ENCODE measurements at places on chromosomes 16 and 17. TPM values are rescaled to one million over a fixed set of nuclear protein-coding genes. Genes with fewer than 3 reads are reported as not detected.

The TMED6 gene
- total RNA-seq: 2.6 TPM

DNA sequence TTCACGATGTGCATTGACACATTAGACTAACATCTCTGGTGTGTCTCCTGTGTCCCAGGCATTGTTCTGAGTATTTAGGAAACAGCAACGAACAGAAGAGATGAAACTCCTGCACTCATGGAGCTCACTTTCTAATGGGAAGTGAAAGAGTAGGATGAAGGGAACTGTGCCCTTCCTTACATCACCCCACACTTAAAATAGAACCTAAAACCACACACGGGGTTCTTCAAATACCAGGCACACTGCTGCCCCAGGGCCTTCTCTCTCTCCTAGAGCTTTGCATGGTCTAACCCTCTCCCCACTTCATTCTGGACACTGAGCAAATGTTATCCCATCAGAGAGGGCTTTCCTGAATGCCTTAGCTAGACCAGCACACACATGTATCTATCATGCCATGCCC, 33.7 kb downstream of the TRIM25 start:
- no peak for DNase-seq
- H3K27me3 ChIP-seq: no peaks in the 10 kb centered on the region
- H3K4me3 ChIP-seq: no peak overlapping the region
- no peaks in the 10 kb centered on the region for H3K4me1 ChIP-seq
- H3K27ac ChIP-seq: no peak overlapping the region

- no peaks in the 10 kb centered on the region for H3K27me3 ChIP-seq
- no peak for DNase-seq
- no peak overlapping the region for H3K27ac ChIP-seq
- no peaks in the 10 kb centered on the region for H3K36me3 ChIP-seq
Observed at GRCh38 chr17:56624912-56625311, 31.4 kb downstream of the NOG start.

The DRC3 gene
- 0.58 TPM for total RNA-seq

DNA sequence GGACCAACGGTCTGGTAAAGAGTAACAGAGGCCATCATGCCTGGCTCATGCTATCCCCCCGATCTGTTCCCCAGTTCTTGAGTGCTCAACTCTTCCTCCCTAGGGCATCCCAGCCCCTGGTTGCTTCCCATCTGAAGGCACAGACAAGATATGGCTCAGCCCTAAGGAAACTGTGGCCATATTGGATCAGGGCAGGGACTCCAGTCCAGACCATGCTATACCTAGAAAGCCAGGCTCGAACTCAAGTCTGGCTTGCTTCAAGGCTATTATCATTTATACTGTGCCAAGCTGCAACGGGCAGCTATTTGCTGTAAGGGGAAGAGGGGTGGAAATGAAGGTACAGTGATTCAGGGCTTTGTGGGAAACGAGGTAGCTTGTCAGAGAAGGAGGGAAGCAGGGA, 2.8 kb downstream of the UBTF start:
- H3K4me3 ChIP-seq: peak overlapping the region; percentile 78
- peaks cover 32% of the 10 kb centered on the region for H3K4me1 ChIP-seq
- no peaks in the 10 kb centered on the region for H3K27me3 ChIP-seq
- H3K36me3 ChIP-seq: peaks cover 42% of the 10 kb centered on the region

- H3K4me3 ChIP-seq: no peak overlapping the region
- DNase-seq: no peak
- peaks cover 14% of the 10 kb centered on the region for H3K27me3 ChIP-seq
- H3K27ac ChIP-seq: no peak overlapping the region
Observed at GRCh38 chr16:54284931-54285413, 1.6 kb downstream of the IRX3 start.

- H3K27ac ChIP-seq: no peak overlapping the region
- no peak for DNase-seq
- no peaks in the 10 kb centered on the region for H3K36me3 ChIP-seq
- no peaks in the 10 kb centered on the region for H3K4me1 ChIP-seq
Observed at GRCh38 chr17:263773-264172, 82.3 kb upstream of the DOC2B start.

The NOD2 gene
- 2.9 TPM for total RNA-seq

GRCh38 chr16:79369796-79370195, 230.7 kb downstream of the MAF start:
- H3K27me3 ChIP-seq: no peaks in the 10 kb centered on the region
- DNase-seq: no peak
- H3K36me3 ChIP-seq: no peaks in the 10 kb centered on the region
- H3K4me1 ChIP-seq: peaks cover 4% of the 10 kb centered on the region
- no peak overlapping the region for H3K27ac ChIP-seq

- no peak overlapping the region for H3K4me3 ChIP-seq
- no peaks in the 10 kb centered on the region for H3K4me1 ChIP-seq
- no peak overlapping the region for H3K27ac ChIP-seq
- no peaks in the 10 kb centered on the region for H3K36me3 ChIP-seq
Observed at GRCh38 chr17:51869387-51869786, 289.1 kb downstream of the CA10 start.

GRCh38 chr16:21263640-21264570, 14.2 kb downstream of the CRYM start:
- peaks cover 9% of the 10 kb centered on the region for H3K27me3 ChIP-seq
- H3K27ac ChIP-seq: no peak overlapping the region
- H3K4me3 ChIP-seq: no peak overlapping the region
- no peak for DNase-seq
- H3K4me1 ChIP-seq: no peaks in the 10 kb centered on the region
- H3K36me3 ChIP-seq: no peaks in the 10 kb centered on the region

- peaks cover 77% of the 10 kb centered on the region for H3K27me3 ChIP-seq
- H3K27ac ChIP-seq: no peak overlapping the region
- H3K36me3 ChIP-seq: no peaks in the 10 kb centered on the region
- H3K4me1 ChIP-seq: peaks cover 24% of the 10 kb centered on the region
- H3K4me3 ChIP-seq: peak overlapping the region; percentile 20
Observed at GRCh38 chr16:67163164-67163998, 1.2 kb upstream of the HSF4 start.

- peaks cover 9% of the 10 kb centered on the region for H3K27me3 ChIP-seq
- DNase-seq: no peak
- no peak overlapping the region for H3K27ac ChIP-seq
- no peaks in the 10 kb centered on the region for H3K4me1 ChIP-seq
- H3K4me3 ChIP-seq: no peak overlapping the region
- no peaks in the 10 kb centered on the region for H3K36me3 ChIP-seq
Observed at GRCh38 chr17:8806253-8806925, 7.2 kb upstream of the MFSD6L start.

The OTOA gene
- total RNA-seq: 0.19 TPM

DNA sequence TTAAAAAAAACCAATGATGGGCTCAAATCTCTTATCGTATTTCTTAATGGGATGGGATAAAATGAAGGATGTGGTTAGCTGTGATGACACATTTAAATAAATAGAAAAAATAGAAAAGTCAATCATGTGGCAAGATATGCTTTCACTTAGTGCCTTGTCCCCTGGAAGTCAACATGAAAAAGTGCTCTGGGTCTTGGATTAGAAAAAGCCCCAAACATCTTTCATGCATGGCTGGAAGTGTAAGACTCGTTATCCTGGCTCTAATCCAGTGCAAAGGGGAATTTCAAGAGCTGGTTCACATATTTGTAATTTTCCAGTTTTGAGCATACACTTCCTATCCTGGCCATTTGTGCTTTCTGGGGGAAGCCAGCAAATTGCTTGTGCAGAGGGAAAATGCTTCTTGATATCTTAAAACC, 160.9 kb downstream of the MAP2K6 start:
- DNase-seq: no peak
- H3K4me1 ChIP-seq: no peaks in the 10 kb centered on the region
- H3K27me3 ChIP-seq: no peaks in the 10 kb centered on the region
- H3K27ac ChIP-seq: no peak overlapping the region

GRCh38 chr17:11388054-11388453, 147.0 kb downstream of the SHISA6 start:
- H3K36me3 ChIP-seq: no peaks in the 10 kb centered on the region
- H3K27ac ChIP-seq: no peak overlapping the region
- no peaks in the 10 kb centered on the region for H3K27me3 ChIP-seq
- no peaks in the 10 kb centered on the region for H3K4me1 ChIP-seq
- no peak overlapping the region for H3K4me3 ChIP-seq

The KRTAP4-1 gene
- not detected for total RNA-seq

The VASN gene
- 0.44 TPM for total RNA-seq

- no peaks in the 10 kb centered on the region for H3K27me3 ChIP-seq
- H3K27ac ChIP-seq: no peak overlapping the region
- H3K4me3 ChIP-seq: no peak overlapping the region
- DNase-seq: no peak
Observed at GRCh38 chr17:52213451-52213850, 54.9 kb upstream of the CA10 start.

The SETD6 gene
- 29.6 TPM for total RNA-seq

DNA sequence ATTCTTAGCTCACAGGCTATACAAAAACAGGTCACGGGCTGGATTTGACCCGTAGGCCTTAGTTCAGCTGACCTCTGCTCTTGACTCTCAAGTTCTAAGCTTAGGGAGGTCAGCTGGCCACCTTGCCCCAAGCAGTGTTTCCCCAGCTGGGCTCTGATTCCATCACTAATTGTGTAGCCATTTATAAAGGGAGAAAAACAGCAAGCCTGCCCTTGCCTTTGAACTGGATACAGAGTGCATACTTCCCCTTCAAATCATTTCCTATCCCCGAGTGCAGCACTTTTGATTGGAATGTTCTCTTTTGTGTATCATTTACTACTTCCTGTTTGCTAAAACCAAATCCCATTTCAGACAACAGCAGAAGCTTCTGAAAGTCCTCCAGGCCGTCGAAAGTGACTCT, 153.6 kb downstream of the KATNIP start:
- no peaks in the 10 kb centered on the region for H3K4me1 ChIP-seq
- no peak overlapping the region for H3K27ac ChIP-seq
- H3K36me3 ChIP-seq: peaks cover 14% of the 10 kb centered on the region

The CDYL2 gene
- 15.4 TPM for total RNA-seq

GRCh38 chr17:4908301-4908700, 5.4 kb upstream of the CHRNE start:
- H3K4me1 ChIP-seq: peaks cover 8% of the 10 kb centered on the region
- no peak overlapping the region for H3K27ac ChIP-seq
- H3K36me3 ChIP-seq: no peaks in the 10 kb centered on the region
- H3K4me3 ChIP-seq: no peak overlapping the region

DNA sequence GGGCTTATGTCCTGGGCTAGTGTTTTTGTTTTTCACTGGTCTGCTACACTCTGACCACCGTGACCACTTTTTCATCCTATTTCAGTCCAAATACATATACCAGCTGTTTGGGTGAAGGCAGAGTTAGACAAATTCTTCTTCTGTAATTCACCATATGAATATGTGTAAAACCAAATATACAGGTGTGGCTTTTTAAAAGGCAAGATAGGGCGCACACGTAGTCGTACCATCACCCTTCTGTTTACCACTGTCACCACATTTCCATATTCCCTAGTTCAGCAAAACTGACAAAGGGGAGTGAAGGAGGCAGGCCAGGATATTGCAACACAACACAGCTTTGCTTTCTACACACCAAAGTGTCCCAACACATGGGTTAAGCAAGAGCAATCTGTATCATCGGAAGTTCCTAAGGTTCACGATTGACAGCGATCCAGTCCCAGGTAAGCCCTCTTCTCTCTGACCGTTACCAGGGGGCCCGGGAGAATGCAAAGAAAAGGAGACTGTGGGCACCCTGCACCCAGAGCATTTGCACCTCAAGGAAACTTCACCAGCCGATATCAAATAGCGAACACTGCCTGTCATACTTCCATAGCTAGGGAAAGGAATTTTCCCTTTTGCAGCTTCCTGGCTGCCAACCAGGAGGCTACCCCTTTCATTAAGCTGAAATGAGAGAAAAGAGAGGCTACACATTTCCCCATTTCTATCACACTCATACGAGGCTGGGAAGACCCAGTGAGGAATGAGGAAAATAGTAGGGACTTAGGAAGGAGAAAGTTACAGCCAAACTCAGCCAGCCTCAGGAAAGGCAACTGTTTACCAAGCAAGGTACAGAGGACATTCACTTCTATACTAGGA, 23.1 kb downstream of the CREBBP start:
- no peak overlapping the region for H3K27ac ChIP-seq
- H3K36me3 ChIP-seq: no peaks in the 10 kb centered on the region
- no peaks in the 10 kb centered on the region for H3K27me3 ChIP-seq
- H3K4me3 ChIP-seq: no peak overlapping the region
- peaks cover 8% of the 10 kb centered on the region for H3K4me1 ChIP-seq
- DNase-seq: no peak

The TAC4 gene
- total RNA-seq: not detected

DNA sequence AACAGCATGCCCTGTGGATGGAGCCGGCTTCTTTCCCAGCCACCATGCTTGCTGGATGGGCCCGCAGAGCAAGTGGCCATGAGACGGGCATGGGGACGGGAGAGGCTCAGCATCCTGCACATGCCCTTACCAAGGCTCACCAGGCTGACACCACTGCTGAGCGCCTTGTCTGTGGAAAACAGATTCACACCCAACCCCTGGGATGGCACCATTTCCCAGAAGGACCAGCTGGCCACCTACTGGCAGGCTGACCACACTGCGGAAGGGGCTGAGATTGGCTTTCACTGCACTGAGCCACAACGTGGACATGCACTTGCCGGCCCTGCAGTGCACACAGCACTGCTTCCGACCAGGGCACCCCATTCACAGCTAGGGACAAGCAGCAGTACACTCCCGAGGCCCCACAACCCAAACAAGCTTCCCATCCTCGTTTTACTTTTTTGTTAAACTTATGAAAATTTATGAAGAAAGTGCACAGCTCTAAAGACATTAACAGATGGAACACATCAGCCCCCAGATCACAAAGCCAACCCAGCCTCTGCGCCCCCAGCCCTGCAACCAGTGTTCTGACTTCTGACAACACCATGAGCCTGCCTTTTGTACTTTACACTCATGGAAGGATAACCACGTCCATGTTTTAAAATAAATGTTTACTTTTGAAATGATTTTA, 13.9 kb upstream of the KRTAP17-1 start:
- no peak overlapping the region for H3K27ac ChIP-seq
- H3K36me3 ChIP-seq: no peaks in the 10 kb centered on the region
- H3K4me3 ChIP-seq: no peak overlapping the region
- DNase-seq: no peak
- no peaks in the 10 kb centered on the region for H3K4me1 ChIP-seq
- H3K27me3 ChIP-seq: peaks cover 2% of the 10 kb centered on the region

DNA sequence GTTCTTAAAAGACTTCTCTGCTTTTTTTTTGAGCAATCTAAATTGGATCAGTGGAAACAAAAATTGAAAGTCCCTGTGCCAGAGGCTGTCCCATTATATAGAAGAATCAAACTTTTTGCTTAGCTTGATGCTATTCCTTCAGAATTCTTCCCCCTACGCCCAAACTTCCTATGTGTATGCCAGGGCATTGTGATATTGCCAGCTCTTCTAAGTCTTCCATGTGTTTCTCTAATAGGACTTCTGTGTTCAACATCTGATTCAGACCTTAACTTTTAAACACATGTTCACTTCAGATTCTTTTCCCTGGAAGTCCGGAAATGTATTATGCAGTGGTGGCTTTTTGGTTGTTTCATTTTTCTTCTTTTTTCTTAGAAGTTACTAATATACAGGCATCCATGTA, 18.7 kb downstream of the PTRH2 start:
- H3K27ac ChIP-seq: no peak overlapping the region
- no peak for DNase-seq
- no peaks in the 10 kb centered on the region for H3K27me3 ChIP-seq
- peaks cover 5% of the 10 kb centered on the region for H3K36me3 ChIP-seq
- no peaks in the 10 kb centered on the region for H3K4me1 ChIP-seq
- H3K4me3 ChIP-seq: no peak overlapping the region

All from T-cell (primary cell).